ENCODE measurements at places on chromosomes 11 and 22.

DNA sequence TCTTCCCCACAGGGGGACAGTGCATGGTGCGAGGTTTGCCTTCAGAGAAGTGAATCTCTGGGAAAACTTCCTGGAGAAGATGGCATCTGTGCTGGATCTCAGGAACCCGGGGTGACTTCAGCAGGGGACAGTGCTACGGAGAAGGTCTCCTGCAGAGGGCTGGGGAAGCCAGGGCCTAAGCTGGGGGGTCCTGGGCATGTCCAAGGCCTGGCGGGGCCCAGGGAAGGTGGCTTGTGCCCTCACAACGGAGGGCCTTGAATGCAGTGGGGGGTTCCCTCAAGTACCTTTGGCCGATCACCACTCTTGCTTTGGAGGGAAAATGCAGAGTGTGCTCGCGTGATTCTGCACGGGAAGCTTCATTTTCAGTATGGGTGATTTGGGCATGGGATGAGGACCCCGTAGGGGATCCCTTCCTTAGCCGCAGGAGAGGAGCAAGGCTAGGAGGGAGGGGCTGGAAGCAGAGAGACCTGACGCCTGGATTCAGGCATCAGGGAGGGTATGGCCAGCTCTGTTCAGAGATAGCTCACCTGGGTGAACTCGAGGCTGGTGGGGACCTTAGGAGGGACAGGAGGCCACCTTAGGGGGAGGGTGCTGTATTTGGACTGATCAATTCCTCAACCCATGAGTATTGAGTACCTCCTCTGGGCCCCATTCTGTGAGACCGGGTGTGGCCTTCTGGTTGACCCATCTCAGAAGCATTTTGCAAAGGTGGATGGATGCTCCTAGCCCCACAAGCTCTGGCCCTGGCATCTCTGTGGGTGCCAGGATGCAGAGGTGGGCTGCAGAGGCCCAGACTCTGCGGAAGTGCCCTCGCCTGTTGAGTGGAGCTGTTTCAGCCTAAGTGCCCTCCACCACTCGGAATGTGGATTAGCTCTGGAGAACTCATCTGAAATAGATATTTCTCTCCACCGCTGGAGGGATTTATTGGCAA lies 529.4 kb downstream of the TBC1D22A start:
- peaks cover 2% of the 10 kb centered on the region for H3K27me3 ChIP-seq
- H3K27ac ChIP-seq = no peak overlapping the region
- DNase-seq = no peak
- peaks cover 26% of the 10 kb centered on the region for H3K36me3 ChIP-seq
- H3K4me1 ChIP-seq = no peaks in the 10 kb centered on the region

DNA sequence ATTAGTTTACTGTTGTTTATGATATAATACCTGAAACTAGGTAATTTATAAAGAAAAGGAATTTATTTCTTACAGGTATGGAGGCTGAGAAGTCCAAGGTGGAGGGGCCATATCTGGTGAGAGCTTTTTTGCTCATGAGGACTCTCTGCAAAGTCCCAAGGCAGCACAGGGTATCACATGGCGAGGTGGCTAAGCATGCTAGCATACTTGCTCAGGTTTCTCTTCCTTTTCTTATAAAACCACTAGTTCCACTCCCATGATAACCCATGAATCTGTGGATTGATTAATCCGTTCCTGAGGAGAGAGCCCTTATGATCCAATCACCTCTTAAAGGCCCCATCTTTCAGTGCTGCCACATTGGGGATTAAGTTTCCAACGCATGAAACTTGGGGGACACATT lies 82.7 kb downstream of the PHF21A start:
- H3K36me3 ChIP-seq = no peaks in the 10 kb centered on the region
- H3K4me1 ChIP-seq = no peaks in the 10 kb centered on the region
- DNase-seq = no peak
- no peak overlapping the region for H3K4me3 ChIP-seq
- no peak overlapping the region for H3K27ac ChIP-seq

DNA sequence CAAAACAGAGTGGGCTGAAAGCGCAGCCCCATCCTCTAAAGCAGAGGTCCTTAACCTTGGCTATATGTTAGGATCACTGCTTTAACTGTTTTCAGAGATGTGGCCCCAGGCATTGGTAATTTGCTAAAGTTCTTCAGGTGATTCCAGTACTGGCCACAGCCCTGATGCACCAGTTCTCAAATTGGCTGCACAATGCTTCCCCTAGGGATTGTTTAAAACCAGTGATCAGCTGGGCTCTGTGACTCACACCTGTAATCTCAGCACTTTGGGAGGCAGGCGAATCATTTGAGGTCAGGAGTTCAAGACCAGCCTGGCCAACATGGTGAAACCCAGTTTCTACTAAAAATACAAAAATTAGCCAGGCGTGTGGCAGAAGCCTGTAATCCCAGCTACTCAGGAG lies 8.4 kb upstream of the IRAG1 start:
- peaks cover 2% of the 10 kb centered on the region for H3K27me3 ChIP-seq
- no peak overlapping the region for H3K4me3 ChIP-seq

DNA sequence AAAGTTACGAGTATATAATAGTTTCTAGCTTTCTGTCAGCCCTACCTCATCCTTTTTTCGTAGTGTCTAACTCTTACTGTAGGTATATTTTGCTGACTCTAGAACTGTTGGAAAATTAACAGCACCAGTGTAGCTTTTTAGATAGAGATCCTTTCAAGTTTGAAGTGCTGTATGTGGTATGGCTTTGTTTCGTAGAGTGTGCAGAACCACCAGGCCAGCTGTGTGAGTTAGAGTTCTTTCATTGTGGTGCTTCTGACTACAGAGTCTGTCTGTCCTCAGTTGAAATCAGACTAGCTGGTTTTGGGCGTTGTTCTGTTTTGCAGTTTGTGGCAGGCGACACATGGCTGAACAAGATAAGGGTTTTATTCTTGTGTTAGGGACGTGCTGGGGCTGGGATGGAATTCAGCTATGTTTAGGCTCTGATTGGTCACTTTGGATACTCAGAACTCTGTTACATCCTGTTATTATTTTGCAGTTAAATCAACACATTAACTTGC lies 3.2 kb downstream of the ARHGEF12 start:
- no peaks in the 10 kb centered on the region for H3K36me3 ChIP-seq
- H3K27me3 ChIP-seq = peaks cover 3% of the 10 kb centered on the region
- H3K4me1 ChIP-seq = peaks cover 33% of the 10 kb centered on the region
- DNase-seq = no peak
